ENCODE measurements at places on chromosomes 2 and 18.
A peak's percentile ranks its signal among the peaks of the same experiment; 100 is the strongest.

GRCh38 chr2:32357318-32358110 lies 691 bp downstream of the BIRC6 start:
- peak; percentile 17 for ATAC-seq

DNA sequence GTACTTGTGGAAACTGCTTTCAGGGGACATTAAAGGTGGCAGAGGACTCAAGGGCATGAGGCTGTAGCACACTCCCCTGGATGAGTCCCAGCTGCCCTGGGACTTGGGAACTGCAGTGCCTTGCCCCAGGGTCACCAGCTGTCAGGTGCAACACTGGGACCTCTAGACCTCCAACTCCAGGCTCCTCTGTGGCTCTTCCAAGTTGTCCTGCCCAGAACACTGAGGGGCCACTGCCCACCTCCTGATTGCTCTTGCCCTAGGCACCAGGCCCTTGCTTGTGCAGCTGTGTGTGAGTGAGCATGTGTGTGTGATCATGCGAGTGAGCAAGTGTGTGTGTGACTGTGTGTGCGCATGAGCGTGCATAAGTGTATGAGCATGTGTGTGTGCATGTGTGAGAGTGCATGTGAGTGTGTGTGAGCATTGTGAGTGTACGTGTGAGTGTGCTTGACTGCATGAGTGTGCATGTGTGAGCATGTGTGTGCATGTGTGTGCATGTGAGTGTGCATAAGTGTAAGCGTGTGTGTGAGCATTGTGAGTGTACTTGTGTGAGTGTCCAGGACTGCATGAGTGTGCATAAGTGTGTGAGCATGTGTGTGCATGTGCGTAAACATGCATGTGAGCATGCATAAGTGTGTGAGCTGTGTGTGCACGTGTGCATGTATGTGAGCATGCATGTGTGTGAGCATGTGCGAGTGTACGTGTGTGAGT lies 301.5 kb downstream of the NDUFA10 start:
- no peak for ATAC-seq

- no peak for ATAC-seq
Observed at GRCh38 chr18:9765501-9765900, 57.4 kb downstream of the RAB31 start.

DNA sequence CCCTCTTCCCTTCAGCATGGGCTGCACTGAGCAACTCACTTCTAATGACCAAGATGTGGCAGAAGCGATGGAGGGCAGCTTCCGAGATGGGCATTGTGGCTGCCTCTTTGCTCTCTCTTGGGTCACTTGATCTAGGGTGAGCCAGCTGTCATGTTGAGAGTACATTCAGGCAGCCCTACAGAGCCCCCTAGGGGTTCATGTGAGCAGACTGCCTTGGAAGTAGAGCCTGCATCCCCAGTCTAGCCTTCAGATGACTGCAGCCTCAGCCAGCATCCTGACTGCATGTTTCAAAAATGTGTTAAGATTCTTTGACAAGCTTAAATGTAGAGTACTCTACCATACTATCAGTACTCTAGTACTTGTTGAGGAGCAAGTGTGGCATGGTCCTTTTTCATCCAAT lies 143.9 kb downstream of the NCK2 start:
- no peak for ATAC-seq

GRCh38 chr2:166135152-166135848 lies 7.5 kb upstream of the SCN1A start:
- ATAC-seq = no peak

- no peak for ATAC-seq
Observed at GRCh38 chr2:80361904-80362303, 57.4 kb upstream of the LRRTM1 start.

- no peak for ATAC-seq
Observed at GRCh38 chr2:206477296-206477695, 34.0 kb downstream of the ADAM23 start.
